Activated CD4-positive, alpha-beta memory T cell treated with anti-CD3 and anti-CD28 coated beads, Interleukin-2, amount 10 ng/mL, durations not matched to agents 7 days and 5 days (primary cell): ENCODE measurements at places on chromosomes 6 and 20. TPM values are rescaled to one million over a fixed set of nuclear protein-coding genes. Genes with fewer than 3 reads are reported as not detected.

GRCh38 chr6:120908767-120909166 lies 425.5 kb downstream of the TBC1D32 start:
- no peaks in the 10 kb centered on the region for H3K4me1 ChIP-seq
- DNase-seq, result no peak
- H3K27me3 ChIP-seq, result no peaks in the 10 kb centered on the region
- H3K27ac ChIP-seq, result no peak overlapping the region
- H3K36me3 ChIP-seq, result no peaks in the 10 kb centered on the region

Gene KLHDC3
- 68.7 TPM for total RNA-seq

DNA sequence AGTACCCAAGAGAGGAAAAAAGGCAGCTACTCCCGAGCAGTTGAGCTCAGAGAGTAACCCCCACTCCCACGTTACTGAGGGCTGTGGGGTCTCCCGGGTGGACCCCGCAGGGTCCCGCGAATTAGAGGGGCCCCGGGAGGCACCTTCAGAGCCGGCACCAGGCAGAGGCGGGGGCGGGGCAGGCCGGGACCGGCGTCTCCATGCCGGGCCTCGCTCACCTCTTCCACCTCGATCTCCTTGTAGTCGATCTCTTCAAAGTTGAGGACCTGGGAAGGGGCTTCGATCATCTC lies 381 bp downstream of the MAP3K7 start:
- peak overlapping the region; percentile 93 for H3K4me3 ChIP-seq
- peaks cover 10% of the 10 kb centered on the region for H3K36me3 ChIP-seq
- no peak for DNase-seq
- peaks cover 18% of the 10 kb centered on the region for H3K27me3 ChIP-seq

DNA sequence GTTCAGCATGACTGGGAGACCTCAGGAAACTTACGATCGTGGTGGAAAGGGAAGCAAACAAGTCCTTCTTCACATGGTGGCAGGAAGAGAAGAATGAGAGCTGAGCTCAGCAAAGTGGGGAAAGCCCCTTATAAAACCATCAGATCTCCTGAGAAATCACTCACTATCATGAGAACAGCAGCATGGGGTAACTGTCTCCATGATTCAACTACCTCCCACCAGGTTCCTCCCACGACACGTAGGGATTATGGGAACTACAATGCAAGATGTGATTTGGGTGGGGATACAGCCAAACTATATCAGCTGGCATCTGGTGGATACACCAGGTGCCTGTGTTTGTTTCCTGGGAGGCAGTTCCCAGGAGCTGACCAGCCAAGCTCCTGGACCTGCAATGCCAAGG lies 4.9 kb downstream of the DDO start:
- DNase-seq, result no peak
- H3K27me3 ChIP-seq, result peaks cover 4% of the 10 kb centered on the region
- H3K36me3 ChIP-seq, result no peaks in the 10 kb centered on the region
- H3K4me1 ChIP-seq, result no peaks in the 10 kb centered on the region
- no peak overlapping the region for H3K4me3 ChIP-seq

GRCh38 chr20:20060234-20060998 lies 8.1 kb downstream of the CFAP61 start:
- no peak overlapping the region for H3K4me3 ChIP-seq
- no peak for DNase-seq
- H3K27ac ChIP-seq, result no peak overlapping the region

- peaks cover 2% of the 10 kb centered on the region for H3K27me3 ChIP-seq
- H3K4me3 ChIP-seq, result no peak overlapping the region
- no peaks in the 10 kb centered on the region for H3K4me1 ChIP-seq
- no peaks in the 10 kb centered on the region for H3K36me3 ChIP-seq
These were observed 149.7 kb downstream of the ID4 start for GRCh38 chr6:19986691-19987438.

Gene XRN2
- 68.0 TPM for total RNA-seq

Gene F13A1
- total RNA-seq, result not detected

Gene IP6K3
- total RNA-seq, result not detected

- peaks cover 13% of the 10 kb centered on the region for H3K27me3 ChIP-seq
- H3K4me3 ChIP-seq, result no peak overlapping the region
- peaks cover 3% of the 10 kb centered on the region for H3K4me1 ChIP-seq
- no peaks in the 10 kb centered on the region for H3K36me3 ChIP-seq
- no peak overlapping the region for H3K27ac ChIP-seq
These were observed 24.3 kb upstream of the CCN5 start for GRCh38 chr20:44690781-44691423.

Gene SMPDL3A
- 0.13 TPM for total RNA-seq

Gene NCOA5
- total RNA-seq, result 26.3 TPM

- no peaks in the 10 kb centered on the region for H3K4me1 ChIP-seq
- no peak overlapping the region for H3K27ac ChIP-seq
- no peak overlapping the region for H3K4me3 ChIP-seq
- no peak for DNase-seq
- H3K36me3 ChIP-seq, result no peaks in the 10 kb centered on the region
These were observed 12.2 kb downstream of the SNAP91 start for GRCh38 chr6:83696674-83697073.

GRCh38 chr20:36969478-36970186 lies 18.1 kb upstream of the SAMHD1 start:
- H3K36me3 ChIP-seq, result no peaks in the 10 kb centered on the region
- DNase-seq, result peak; percentile 47
- H3K27ac ChIP-seq, result peak overlapping the region; percentile 71

Gene FKBP1C
- total RNA-seq, result 0.55 TPM

DNA sequence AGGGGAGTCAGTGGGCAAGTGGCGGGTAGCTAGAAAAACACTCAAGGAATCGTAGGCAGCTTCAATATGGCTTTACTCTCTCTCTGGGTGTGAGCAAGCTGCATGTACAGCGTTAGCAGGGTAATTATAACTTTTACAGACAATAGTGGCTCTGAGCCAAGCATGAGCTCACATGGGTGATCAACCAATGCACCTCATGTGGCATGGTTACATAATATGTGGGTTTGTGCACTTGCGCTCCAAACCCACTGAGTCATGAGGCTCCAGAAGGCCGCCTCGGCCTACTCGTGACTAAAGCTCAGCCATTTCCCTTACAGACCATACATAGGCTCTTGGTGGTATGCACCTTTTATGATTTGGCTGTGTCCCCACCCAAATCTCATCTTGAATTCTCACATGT lies 78.4 kb upstream of the FBXL4 start:
- no peaks in the 10 kb centered on the region for H3K27me3 ChIP-seq
- H3K4me3 ChIP-seq, result no peak overlapping the region
- no peaks in the 10 kb centered on the region for H3K36me3 ChIP-seq
- no peak for DNase-seq
- H3K27ac ChIP-seq, result no peak overlapping the region

Gene ADGRB3
- not detected for total RNA-seq

Gene SLC4A11
- 1.6 TPM for total RNA-seq

DNA sequence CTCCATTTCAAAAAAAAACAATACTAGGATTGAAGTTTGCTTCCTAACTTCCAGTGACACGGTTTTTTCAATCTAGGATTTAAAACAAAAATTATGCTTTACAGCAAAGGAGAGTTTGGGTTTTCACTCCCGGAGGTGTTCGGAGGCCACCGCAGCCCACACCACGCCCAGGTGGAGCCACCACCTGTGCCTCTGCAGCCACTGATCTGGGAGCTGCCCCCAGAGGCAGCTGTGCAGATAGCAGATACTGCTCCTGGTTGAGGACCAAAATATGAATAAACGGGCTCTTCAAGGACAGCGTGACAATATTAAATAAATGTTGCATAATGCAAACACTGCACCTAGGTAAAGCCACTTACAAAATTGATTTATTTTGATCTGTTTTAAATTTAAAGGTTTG lies 30.2 kb downstream of the DLL1 start:
- peaks cover 37% of the 10 kb centered on the region for H3K27me3 ChIP-seq
- no peaks in the 10 kb centered on the region for H3K36me3 ChIP-seq
- no peak for DNase-seq
- no peak overlapping the region for H3K4me3 ChIP-seq

Gene NKAIN2
- not detected for total RNA-seq

- H3K27ac ChIP-seq, result no peak overlapping the region
- H3K27me3 ChIP-seq, result no peaks in the 10 kb centered on the region
- no peak for DNase-seq
- peaks cover 56% of the 10 kb centered on the region for H3K36me3 ChIP-seq
These were observed 97.1 kb downstream of the CTNNBL1 start for GRCh38 chr20:37790900-37791299.
